Left forelimb (tissue), 1 donor: ENCODE measurements at places on chromosomes 7 and 10.

GRCh38 chr7:80411621-80412020, 100.2 kb downstream of the GNAT3 start:
- DNase-seq, result no peak

DNA sequence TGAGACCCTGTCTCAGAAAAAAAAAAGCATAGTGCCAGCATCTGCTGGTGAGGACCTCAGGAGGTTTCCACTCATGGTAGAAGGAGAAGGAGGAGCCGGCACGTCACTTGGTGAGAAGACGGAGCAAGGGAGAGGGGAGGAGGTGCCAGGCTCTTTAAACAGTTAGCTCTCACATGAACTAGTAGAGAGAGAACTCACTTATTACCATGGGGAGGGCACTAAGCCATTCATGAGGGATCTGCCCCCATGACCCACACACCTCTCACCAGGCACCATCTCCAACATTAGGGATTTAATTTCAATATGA, 62.9 kb upstream of the VKORC1L1 start:
- DNase-seq, result no peak

DNA sequence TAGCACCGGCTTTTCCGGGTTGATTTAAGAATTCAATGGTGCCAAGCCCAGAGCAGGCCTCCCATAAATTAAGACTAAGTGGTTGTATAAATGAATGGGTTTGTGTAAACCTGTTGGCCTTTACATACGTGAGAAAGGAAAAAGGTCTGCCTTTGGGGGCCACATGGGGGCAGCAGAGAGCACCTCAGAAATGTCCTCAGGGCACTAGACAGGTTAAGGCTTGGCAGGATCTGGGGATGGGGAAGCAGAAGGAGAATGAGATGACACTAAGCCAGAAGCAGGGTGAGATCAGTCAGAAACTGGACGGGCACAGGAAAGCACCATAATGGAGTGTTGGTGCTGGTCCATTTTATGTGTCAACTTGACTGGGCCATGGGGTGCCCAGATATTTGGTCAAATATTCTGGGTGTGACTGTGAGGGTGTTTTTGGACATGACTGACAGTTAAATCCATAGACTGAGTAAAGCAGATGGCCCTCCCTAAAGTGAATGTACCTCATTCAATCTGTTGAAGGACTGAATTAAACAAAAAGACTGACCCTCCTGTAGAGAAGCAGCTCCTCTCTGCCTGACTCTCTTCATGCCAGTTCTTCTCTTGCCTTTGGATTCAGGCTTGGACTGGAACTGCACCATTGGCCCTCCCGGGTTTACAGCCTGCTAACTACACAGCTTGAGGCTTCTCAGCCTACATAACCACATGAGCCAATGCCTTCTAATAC, 58.9 kb downstream of the FRMPD2 start:
- DNase-seq, result no peak

DNA sequence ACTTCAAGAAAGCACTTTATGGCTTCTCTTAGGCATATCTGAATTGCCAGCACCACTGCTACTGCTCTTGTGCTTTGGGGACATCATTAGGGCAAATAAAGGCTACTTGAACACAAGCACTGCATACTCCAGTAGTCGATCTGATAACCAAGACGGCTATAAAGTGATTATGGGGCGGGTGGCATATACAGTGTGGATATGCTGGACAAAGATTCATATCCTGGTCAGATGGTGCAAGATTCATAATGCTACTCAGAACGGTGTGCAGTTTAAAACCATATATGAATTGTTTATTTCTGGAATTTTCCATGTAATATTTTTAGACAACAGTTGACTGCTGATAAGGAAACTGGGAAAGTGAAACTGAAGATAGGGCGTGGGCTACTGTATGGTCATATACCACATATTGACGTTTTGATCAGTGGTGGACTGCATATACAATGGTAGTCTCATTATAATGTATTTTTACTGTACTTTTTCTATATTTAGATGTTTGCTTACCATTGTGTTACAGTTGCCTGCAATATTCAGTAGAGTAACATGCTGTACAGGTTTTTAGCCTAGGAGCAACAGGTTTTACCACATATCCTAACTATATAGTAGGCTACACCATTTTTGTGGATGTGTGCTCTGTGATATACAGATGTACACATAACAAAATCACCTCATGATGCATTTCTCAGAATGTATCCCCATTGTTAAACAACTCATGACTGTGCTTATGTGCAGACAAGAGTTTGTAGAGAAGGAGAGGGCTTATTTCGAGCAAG, 15.2 kb downstream of the ANLN start:
- DNase-seq, result no peak

GRCh38 chr7:71558806-71559613, 427.1 kb downstream of the GALNT17 start:
- no peak for DNase-seq

GRCh38 chr7:152969335-152969734, 209.8 kb downstream of the ACTR3B start:
- no peak for DNase-seq

DNA sequence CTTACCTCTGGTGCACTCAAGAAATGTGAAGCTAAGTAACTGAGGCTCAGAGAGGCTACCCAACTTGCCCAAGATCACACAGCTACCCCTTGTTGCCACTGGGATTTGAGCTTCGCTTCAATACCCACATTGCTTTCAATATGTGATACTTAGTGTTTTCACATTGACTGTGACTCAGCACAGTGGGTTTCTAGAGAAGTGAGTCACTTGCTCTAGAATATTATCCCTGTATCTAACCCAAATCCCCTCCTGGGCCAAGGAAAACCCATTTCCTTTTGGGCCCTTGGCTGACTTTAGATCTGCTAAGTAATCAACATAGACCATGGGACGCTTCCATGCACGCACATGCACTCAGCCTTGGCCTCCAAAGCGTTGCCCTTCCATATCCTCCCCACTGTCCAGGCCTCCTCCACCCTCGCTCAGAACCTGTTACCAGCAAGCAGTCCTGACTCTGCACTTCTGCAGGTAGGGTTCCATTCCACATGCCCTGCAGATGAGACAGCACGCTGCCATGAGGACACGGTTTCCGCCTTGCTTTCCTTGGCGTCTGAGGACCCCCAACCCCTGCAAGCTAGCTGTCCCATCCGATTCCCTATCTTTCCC, 87.7 kb upstream of the CHST15 start:
- no peak for DNase-seq

- DNase-seq, result no peak
Measured at GRCh38 chr10:88830643-88831268, 20.9 kb downstream of the ANKRD22 start.

GRCh38 chr10:43598446-43598845, 7.8 kb upstream of the ZNF485 start:
- DNase-seq, result no peak

- no peak for DNase-seq
Measured at GRCh38 chr7:115749924-115750323, 280.6 kb downstream of the TFEC start.

DNA sequence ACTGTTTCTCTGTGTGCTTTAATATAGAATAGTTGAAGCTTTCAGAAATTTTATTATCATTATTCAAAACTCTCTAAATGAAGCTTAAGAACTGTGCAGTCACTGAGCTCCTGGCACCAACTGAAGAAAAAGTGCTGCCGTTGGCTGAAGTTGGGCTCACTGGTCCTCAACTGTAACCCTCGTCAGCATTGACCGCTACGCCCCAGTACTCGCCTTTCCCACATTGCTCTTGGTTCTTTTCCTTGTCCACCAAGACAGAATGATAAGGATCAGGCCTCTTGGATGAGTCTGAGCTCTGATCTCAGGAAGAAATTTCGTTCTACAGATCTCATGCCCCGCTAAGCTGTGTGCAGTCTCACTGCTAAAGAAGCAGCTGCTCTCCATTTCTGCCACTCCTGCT, 7.9 kb upstream of the TAF3 start:
- DNase-seq, result no peak

DNA sequence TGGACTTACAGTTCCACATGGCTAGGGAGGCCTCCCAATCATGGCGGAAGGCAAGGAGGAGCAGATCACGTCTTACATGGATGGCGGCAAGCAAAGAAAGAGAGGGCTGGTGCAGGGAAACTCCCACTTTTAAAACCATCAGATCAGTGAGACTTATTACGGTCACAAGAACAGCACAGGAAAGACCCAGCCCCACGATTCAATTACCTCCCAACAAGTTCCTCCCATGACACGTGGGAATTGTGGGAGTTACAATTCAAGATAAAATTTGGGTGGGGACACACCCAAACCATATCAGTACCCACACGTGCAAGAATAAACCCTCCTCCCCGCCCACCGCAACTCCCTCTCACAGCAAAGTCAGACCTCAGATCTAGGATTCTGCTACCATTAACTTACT, 4.5 kb upstream of the AIFM2 start:
- DNase-seq, result no peak

DNA sequence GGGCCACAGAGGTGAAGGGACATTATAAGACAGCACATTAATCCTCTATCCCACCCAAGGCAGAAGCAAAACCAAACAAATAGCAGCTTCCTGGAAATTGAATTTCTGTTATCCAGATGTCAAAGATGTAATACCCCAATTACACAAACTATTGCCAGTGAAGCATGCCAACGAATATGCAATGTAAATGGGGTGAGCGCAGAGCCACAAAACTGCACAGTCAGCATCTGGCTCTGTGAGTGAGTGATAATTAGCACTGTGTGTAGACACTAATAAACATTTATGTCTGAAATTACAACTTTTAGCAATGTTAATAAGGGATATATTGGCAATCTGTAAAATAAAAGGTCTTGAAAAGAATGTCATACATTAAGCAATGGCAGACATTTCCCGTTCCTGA, 3.2 kb downstream of the BEND7 start:
- DNase-seq, result no peak

DNA sequence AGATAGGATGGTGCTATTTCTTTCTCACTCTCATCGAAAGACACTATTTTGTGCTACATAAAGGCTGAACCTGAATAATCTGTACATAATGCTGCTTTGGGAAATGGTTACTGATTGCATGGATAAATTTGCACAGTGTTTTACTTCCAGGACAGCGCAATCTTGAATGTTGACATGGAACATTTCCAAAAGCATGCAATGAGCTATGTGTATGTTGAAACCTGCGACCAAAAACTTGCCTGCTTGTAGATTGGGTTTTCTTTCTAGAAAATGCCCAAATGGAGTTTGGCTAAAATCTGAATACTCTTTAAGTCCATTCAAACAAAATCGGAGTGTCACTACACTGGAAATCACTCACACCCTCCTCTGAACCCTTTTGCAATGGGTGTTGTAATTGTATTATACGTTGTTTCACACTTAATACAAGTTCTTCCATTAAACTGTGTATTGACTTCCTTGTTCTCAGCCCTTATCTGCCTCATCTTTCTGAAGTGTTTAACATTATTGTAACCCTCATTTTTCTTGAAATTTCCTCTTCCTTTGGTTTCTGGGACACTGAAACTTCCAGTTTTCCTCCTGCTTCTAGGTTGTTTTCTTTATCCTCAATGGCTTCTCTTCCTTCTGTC, 73.7 kb upstream of the CAPZA2 start:
- no peak for DNase-seq

GRCh38 chr10:1163204-1163660, 107.0 kb downstream of the WDR37 start:
- peak; percentile 20 for DNase-seq

- DNase-seq, result no peak
Measured at GRCh38 chr7:30846378-30846777, 65.3 kb upstream of the AQP1 start.

DNA sequence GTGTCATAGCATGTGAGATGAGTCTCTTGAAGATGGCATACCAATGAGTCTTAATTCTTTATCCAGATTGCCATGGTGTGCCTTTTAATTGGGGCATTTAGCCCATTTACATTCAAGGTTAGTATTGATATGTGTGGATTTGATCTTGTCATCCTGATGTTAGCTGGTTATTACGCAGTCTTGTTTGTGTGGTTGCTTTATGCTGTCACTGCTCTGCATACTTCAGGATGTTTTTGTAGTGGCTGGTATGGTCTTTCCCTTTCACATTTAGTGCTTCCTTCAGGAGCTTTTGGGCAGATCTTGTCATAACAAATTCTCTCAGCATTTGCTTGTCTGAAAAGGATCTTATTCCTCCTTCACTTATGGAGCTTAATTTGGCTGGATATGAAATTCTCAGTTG, 16.5 kb downstream of the FAM25A start:
- no peak for DNase-seq

GRCh38 chr10:33965795-33966581, 631.5 kb upstream of the NRP1 start:
- no peak for DNase-seq

- DNase-seq, result peak; percentile 91
Measured at GRCh38 chr10:69237528-69238159, 17.5 kb downstream of the HKDC1 start.

DNA sequence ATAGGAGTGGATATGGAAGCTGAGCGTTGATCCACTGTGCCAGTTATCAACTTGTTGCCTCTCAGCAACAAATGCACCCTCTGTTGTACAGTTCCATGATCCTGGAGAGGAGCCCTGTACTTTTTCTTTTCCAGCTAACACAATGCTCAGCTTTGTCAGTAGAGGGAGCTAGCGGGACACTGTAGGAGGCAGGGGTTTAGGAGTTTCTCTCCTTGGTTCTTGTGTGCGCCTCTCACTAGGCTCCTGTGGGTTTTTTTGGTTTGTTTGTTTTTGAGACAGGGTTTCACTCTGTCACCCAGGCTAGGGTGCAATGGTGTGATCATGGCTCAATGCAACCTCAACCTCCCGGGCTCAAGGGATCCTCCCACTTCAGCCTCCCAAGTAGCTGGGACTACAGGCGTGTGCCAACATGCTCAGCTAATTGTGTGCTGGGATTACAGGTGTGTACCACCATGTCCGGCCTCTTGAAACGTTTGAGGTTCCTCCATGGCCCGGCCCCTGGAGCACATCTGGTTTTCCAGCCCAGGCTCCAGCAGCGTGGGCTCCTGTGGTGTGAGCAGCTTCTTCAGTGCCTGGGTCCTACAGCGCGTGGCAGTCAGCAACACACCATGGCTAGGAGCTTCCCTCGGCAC, 12.0 kb upstream of the MARVELD1 start:
- no peak for DNase-seq

DNA sequence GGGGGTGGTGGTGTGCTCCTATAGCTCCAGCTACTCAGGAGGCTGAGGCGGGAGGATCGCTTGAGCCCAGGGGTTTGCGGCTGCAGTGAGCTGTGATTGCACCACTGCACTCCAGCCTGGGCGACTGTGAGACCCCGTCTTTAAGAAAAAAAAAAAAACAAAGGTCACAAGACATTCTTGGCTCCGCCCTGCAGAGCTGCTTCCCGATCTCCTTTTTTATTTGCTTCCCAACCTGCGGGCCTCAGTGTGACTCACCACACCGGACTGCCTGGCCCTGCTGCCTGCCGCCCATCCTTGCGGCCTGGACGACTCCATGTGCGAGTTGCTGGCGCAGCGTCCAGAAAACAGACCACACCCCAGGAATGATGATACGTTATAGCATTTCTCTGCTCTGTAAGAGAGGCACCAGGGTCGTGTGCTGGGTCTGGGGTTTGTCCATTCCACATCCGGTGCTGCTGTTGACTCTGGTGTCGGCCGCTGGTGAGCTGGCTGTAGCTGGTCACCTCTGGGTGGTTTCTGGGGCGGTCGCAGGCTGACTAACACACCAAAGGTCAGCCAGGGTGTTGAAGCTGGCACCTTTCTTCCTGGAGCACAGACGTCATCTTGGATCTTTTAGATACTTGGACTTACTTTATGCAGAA, 123.6 kb downstream of the TCF7L2 start:
- no peak for DNase-seq

GRCh38 chr7:44621034-44621749, 14.8 kb downstream of the OGDH start:
- DNase-seq, result no peak

- DNase-seq, result no peak
Measured at GRCh38 chr10:69172241-69172982, 7.6 kb upstream of the SUPV3L1 start.

GRCh38 chr10:50431791-50432190, 180.5 kb upstream of the ASAH2 start:
- no peak for DNase-seq
